HCT116 (cell line): ENCODE measurements at places on chromosomes 16 and 17.
A peak's percentile ranks its signal among the peaks of the same experiment; 100 is the strongest.

GRCh38 chr17:64661976-64662773, at the start of gene SMURF2:
Gene SMURF2, minus strand, starts transcription at chr17:64662307. Its CDS starts 427 bp downstream, at chr17:64661880.
- no peak for DNase-seq

- peak; percentile 43 for DNase-seq
Observed at GRCh38 chr17:63356337-63356757, 89.8 kb downstream of the CYB561 start.

GRCh38 chr17:40963838-40964237, 2.9 kb downstream of the KRT39 start:
- no peak for DNase-seq

DNA sequence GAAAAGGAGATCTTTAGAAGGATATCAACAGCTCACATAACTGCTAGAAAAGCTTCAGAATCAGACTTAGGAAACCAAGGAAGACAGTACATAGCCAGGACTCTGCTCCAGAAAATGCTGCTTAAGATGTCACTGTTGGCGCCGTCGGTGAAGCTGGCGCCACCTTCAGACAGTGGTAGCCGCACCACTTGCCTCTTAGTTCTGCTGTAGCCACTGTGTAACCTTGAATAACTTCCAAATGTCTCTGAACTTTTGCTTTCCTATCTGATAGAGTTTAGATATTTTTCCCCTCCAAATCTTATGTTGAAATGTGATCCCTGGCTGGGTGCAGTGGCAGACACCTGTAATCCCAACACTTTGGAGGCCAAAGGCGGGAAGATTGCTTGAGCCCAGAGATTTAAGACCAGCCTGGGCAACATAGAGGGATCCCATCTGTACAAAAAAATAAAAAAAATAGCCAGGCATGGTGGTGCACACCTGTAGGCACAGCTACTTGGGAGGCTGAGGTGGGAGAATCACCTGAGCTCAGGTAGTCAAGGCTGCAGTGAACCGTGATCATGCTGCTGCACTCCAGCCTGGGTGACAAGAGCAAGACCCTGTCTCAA, 6.3 kb upstream of the USP31 start:
- DNase-seq = peak; percentile 21

GRCh38 chr17:65918500-65918899, 273.4 kb downstream of the CEP112 start:
- no peak for DNase-seq

DNA sequence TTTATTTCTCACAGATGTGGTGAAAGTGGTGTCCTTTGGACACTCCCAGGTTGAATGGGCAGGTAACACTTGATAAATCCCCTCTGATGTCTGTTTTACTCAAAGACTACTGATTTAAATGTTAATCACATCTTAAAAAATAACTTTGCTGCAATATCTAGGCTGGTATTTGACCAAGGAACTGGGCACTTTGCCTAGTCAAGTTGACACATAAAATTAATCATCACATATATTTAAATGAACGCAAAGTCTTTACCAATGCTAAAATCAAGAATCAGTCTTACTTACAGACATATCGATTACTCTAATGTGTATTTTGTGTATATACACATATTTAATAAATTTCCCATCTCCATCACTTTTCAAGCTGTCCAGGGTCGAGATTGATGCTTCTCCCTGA, 7.0 kb downstream of the MT2A start:
- DNase-seq = no peak

DNA sequence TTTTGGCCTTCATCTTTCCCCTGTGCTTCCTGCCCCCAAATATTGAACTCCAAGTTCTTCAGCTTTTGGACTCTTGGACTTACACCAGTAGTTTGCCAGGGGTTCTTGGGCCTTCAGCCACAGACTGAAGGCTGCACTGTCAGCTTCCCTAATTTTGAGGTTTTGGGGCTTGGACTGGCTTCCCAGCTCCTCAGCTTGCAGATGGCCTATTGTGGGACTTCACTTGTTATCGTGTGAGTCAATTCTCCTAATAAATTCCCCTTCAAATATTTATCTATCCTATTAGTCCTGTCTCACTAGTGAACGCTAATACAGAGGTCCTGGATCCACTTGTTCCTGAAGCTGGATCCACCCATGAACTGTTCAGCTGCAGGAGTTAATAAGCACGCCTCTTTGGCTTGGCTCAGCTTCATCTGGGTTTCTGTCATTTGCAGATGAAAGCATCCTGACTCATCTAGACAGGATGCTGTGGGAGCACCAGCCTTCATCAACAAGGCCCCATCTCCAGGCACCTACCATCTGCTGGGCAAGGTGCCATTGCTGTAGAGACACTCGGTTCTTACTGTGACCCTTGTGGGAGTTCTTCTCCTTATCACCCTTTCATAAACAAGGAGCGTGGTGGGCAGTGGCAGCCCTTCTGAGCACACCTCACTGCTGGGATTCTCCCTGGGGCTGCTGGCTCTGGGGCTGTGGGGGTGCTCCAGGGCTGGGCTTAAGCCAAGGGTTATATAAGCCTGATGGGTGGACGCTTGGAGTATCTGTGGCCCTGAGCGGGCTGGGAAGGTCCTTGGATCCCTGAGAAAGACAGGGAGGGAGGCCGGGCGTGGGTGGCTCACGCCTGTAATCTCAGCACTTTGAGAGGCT, 23.1 kb downstream of the LAT start:
- no peak for DNase-seq

- no peak for DNase-seq
Observed at GRCh38 chr16:89678258-89678657, 8.2 kb upstream of the CDK10 start.

DNA sequence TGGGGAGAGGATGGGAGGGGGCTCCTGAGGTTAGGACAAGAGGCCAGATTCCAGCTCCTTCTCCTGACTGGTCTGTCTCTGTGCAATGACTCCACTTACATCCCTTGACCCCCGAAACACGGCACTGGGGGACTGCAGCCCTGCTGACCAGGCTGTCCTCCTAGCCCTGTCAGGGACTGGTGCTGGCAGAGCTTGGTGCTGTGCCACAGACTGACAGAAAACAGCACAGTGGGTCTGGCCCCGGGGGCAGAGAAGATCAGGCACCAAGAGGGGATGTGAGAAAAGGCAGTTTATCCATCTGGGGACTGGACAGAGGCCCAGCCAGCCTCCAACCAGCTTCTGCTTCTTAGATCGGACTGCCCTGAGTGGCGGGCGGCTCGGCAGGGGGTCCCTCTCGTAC, 19.4 kb downstream of the SLC38A7 start:
- no peak for DNase-seq

GRCh38 chr16:54277845-54278703, 8.5 kb downstream of the IRX3 start:
- DNase-seq = no peak

GRCh38 chr17:19513897-19514488, 19.7 kb upstream of the SLC47A1 start:
- DNase-seq = peak; percentile 75

DNA sequence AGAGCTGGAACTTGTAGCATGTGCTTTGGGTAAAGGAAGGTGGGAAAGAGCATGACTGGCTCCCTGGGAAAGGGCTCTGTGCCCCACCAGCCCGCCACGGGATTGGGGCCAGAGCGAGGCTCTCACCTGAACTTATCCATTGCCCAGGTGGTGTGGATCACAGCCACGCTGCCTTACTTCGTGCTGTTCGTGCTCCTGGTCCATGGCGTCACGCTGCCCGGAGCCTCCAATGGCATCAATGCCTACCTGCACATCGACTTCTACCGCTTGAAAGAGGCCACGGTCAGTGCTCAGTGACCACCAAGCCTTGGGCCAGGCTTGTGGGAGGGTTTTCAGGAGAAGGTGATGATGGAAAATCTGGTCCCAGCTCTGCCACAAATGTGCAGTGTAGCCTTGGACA, 36.0 kb downstream of the SLC6A2 start:
- no peak for DNase-seq

GRCh38 chr16:87178977-87179376, 138.2 kb downstream of the C16orf95 start:
- DNase-seq = no peak

GRCh38 chr16:51193879-51194278, 42.8 kb upstream of the SALL1 start:
- DNase-seq = no peak

GRCh38 chr17:57593739-57594462, 151.2 kb downstream of the CCDC182 start:
- no peak for DNase-seq

DNA sequence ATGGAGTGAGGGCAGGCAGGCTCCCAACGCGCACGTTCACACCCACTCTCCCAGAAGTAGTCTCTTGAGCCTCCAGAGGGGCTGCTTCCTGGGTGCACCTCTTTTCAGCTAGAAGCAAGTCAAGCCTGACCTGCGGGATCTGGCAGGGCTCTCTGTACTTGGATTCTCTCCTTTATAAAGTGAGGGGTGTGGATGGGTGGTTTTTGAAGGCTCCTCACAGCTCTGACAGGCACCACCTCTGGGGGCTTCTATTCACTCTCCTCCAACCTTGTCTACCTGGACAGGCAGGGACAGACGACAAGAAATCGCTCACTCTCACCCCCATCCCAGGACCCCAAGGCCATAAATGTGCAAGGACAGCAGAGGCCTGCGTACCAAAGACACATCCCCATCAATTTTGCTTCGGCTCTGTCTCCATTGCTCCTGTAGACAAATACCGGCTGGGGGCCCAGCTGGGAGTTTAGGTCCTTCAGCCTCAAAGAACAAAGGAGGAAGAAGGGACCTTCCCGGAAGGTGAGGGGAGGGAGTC, 814 bp upstream of the DYNLL2 start:
- DNase-seq = no peak

GRCh38 chr17:35968520-35969054, 12.7 kb downstream of the CCL16 start:
- DNase-seq = no peak

DNA sequence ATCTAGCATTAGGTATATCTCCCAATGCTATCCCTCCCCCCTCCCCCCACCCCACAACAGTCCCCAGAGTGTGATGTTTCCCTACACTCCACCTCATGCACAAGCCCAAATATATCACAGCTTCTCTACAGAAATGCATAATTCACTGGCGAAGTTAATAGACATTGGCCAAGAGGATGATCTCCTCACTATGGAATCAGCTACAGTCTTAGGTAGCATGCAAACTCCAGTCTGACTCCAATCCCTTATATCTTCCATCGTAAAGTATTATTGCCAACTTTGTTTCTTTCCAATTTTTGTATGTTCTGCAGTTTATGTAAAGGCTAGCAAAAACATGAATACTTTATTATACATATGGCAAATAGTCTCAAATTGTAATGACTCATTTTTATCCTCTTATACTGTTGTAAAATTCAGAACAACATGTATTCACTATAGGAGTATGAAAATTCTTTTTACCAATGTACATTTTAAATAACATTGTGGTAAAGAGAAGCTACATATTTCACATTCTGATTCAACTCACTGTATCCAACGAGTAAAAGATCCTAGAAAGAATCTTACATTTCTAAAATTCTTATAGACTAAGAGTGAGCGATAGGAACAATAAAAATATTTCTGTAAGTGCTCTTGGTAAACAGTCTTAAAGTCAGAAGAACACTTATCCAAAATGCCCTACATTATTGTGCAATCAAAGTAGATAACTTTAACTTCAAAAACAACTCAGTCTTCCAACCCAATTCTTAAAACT, 871 bp downstream of the ABCA8 start:
- DNase-seq = no peak

- no peak for DNase-seq
Observed at GRCh38 chr17:19724501-19725420, 8.4 kb upstream of the SLC47A2 start.

DNA sequence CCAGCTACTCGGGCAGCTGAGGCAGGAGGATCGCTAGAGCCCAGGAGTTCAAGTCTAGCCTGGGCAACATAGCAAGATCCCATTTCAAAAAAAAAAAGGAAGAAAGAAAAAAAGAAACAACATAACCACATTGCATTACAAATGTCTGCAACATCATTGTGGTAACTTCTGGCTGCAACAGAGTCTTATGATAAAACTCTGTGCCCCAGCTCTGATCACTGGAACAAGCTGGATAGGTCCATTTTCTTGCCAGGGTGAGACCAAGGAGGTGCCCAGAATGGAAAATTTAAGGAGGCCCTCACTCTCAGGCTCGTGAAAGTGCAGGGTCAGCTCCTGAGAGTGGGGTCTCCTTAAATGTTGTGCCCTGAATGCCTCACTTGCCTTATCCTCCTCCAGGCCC, 37.8 kb upstream of the KDM8 start:
- DNase-seq = no peak

DNA sequence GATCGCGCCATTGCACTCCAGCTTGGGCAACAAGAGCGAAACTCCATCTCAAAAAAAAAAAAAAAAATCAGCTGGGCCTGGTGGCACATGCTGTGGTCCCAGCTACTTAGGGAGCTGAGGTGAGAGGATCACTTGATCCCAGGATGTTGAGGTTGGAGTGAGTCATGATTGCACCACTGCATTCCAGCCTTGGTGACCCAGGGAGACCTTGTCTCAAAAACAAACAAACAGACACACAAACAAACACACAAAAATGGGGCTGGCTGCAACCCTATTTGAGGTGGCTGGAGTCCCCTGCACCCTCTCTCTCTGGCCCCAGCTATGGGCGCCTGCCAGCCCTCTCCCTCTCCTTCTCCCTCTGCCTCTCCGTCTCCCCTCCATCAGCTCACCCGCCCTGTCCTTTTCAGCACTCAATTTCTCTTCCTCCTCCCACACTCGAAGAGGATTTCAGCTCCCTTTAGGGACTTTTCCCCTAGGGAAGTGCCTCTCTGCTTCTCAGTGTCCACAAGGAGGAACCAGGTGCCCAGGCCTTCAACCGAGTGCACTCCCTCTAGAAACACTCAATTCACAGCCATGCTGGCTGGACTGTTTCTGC, 17.5 kb upstream of the TFAP4 start:
- peak; percentile 88 for DNase-seq

GRCh38 chr16:26542198-26542597, 524.5 kb upstream of the C16orf82 start:
- no peak for DNase-seq

DNA sequence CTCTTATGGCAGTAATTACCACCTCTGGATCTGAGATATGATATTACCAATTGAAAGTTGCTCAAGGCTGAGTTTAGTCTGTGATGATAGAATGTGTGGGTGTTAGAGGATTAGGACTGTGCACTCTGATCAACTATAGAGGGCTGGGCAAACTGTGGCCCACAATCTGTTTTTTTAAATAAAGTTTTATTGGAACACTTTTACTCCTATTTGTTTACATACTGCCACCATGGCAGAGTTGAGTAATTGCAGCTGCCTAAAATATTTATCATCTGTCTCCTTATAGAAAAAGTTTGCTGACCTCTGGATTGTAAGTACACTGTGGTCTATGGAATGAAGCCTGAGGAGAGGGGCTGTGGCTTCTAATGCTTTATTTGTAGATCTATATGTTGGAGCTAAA, 71.5 kb upstream of the N4BP1 start:
- no peak for DNase-seq

- no peak for DNase-seq
Observed at GRCh38 chr17:77141846-77142449, 1.2 kb downstream of the SEC14L1 start.

DNA sequence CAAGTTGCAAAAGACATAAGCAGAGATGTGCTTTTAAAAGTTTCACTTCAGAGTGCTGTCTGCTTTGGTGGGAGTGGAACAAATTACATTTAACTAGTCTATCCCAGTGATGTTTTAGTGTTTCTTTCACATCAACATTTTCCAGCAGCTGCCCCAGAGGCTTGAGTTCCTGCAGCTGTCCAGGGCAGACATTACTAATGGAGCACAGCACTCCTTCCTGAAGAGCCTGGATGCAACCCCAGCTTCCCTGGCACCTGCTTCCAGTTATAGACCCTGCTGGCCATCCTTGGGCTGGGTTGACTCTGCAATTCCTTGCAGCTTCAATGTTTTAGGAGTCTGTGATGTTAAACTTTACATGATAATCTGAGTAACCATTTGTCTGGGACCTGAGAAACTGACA, 61.4 kb upstream of the PIRT start:
- no peak for DNase-seq
